ENCODE measurements at places on chromosomes 11 and 22.

- no peak for DNase-seq
These were observed 789 bp downstream of the SIK2 start for GRCh38 chr11:111602865-111603610.

- no peak for DNase-seq
These were observed 356.3 kb upstream of the CCDC90B start for GRCh38 chr11:83642500-83642899.

DNA sequence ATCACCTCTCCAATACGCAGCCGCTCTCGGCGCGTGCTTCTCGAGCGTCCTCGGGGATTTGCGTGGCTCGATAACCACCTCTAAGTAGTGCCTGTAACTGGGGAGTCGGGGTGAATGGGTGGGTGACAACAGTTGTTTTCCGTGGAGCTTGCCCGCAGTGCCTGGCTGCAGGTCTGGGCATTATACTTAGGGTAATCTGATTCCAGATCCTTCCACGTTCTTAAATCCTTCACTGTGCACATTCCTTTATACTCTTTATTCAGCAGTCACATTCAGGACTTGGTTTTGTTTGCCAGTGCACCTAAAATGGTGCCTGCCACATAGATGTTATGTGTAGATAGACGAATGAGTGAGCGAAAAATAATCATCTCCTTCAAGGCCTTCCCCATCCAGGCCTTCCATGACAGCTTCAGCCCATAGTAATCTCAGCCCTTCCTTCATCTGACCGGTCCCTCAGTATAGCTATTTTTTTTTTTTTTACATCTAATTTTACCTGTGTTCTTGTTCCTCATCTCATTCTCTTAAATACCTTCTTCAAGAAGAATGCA is 602 bp downstream of the NAT10 start:
- no peak for DNase-seq

- DNase-seq: no peak
These were observed 2.2 kb downstream of the APOBEC3A start for GRCh38 chr22:38959590-38959989.

DNA sequence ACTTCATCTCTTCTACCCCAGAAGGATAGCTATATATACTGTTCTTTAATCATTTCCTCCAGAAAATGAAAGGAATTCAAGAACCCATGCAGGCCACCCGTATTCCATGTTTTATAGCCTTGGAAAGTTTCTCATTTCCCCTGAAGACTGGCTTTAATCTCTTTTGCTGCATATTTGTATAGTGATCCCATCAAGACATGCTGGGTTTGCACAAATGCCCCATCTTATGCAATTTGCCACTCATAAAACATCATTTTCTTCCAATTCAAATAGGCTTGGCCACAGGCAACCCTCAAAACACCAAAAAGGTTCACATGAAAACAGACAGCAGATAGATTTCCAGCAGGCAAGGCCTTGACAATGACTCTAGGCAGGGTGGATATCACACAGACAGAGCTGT is 28.3 kb upstream of the APOA1 start:
- no peak for DNase-seq

- DNase-seq: no peak
These were observed 215.2 kb upstream of the NCAM1 start for GRCh38 chr11:112745973-112746372.

- no peak for DNase-seq
These were observed 58.7 kb upstream of the NCAM1 start for GRCh38 chr11:112902361-112903011.

DNA sequence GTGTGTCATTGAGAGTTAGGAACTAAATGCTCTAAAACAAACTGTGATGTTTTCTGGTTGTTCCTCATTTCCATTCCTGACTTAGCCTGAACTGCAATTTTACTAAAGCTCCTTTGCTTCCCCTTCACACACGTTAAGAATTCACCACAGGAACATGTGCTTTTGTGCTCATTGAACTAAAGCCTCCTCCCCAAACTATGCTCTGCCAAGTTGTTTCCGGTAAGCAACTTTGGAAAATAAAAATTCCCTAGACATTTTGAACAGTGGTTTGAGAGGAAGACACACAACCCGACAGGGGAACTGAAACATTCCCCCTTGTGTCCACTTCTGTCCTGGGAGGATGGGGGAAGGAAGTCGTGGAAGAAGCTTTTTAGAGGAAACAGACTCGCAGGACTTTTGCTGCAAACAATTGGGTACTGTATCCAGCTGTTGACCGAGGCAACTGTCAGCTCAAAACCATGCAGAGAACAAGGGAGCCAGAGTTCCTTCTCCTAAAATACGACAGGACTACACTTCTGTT is 66.9 kb downstream of the GAB2 start:
- DNase-seq: no peak

DNA sequence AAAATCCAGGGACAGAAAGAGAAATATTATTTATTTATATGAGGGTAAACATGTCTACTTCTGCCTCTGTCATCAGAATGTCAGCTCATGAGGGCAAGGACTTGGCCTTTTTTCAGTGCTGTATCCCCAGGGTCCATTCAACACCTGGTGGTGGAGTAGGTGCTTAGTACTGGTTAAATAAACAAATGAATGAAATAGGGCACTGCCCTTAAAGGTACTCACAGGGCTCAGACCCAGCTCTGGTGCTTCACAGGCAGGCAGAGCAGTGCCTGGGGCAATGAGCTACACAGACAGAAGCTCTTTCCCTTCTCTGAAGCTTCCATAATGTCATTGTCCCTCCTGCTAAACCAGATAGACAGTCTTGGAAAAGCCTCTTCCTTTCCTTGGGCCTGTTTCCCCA is 30.9 kb downstream of the P4HA3 start:
- no peak for DNase-seq

- DNase-seq: no peak
These were observed 49.9 kb upstream of the TRIM77 start for GRCh38 chr11:89660234-89660633.

DNA sequence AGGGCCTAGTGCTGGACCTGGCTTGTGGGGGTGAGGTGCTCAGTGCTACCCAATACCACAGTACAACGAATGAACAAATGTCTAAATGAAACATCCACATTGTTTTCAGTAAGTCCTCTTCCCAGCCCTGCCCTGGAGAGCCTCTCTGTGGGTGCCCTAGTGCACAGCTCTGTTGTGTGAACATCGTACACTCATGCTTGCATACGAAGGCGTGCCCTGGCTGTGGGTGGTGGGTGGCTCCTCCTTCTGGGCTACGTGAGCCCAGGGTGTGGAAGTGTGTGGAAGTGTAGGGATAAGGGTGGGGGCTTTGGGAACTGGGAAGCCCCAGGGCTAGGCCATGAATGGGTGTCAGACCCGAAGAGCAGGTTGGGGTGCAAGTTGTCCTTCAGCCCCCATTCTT is 592 bp upstream of the NLRX1 start:
- no peak for DNase-seq

GRCh38 chr22:17149076-17149815 is 9.8 kb downstream of the HDHD5 start:
- no peak for DNase-seq

DNA sequence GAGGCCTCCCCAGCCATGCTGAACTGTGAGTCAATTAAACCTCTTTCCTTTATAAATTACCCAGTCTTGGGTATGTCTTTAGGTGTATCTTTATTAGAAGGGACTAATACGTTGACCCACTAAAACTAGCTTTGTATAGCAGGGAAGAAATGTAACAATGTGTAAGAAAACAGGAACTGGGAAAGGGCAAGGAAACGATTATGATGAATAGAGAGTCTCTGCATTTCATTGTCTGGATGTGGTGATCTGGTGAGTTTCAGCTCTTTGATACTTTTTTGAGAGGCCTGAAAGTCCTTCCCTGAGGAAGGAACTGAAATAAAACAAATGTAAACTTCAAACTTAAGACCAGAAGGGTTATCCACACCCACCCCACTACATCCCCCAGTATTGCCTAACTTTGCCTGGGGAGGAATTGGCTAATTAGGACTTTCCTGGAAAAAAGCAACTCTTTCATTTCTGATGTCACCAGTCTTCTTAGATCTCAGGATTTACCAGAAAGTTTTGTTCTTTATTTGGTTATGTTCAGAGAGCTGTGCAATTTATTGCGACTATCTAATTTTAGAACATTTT is 119.0 kb downstream of the LDLRAD3 start:
- no peak for DNase-seq

GRCh38 chr11:107679255-107680024 is 32.4 kb downstream of the SLN start:
- no peak for DNase-seq

All from SK-N-DZ (cell line).